ENCODE measurements at places on chromosomes 7 and 10. TPM values are rescaled to one million over a fixed set of nuclear protein-coding genes. Genes with fewer than 3 reads are reported as not detected.
A peak's percentile ranks its signal among the peaks of the same experiment; 100 is the strongest.

- DNase-seq: no peak
These were observed 55.1 kb upstream of the ZPBP start for GRCh38 chr7:50147951-50148808.

DNA sequence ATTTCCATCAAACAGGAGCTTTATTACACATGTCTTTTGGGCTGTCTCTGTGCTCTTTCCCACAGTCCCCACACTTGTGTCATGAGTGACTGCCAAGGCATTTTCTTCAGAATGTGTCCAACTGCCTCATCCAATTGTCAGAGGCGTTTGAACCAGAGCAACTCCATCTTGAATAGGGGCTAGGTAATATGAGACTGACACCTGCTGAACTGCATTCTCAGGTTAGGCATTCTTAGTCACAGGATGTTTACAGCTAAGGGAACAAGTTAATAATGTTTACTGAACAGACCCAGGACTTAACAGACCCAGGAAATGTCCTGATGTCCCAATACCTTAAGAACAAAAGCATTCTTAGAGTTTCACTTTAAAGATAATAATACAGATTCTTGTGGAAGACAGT lies 595.5 kb downstream of the REEP3 start:
- no peak for DNase-seq

DNA sequence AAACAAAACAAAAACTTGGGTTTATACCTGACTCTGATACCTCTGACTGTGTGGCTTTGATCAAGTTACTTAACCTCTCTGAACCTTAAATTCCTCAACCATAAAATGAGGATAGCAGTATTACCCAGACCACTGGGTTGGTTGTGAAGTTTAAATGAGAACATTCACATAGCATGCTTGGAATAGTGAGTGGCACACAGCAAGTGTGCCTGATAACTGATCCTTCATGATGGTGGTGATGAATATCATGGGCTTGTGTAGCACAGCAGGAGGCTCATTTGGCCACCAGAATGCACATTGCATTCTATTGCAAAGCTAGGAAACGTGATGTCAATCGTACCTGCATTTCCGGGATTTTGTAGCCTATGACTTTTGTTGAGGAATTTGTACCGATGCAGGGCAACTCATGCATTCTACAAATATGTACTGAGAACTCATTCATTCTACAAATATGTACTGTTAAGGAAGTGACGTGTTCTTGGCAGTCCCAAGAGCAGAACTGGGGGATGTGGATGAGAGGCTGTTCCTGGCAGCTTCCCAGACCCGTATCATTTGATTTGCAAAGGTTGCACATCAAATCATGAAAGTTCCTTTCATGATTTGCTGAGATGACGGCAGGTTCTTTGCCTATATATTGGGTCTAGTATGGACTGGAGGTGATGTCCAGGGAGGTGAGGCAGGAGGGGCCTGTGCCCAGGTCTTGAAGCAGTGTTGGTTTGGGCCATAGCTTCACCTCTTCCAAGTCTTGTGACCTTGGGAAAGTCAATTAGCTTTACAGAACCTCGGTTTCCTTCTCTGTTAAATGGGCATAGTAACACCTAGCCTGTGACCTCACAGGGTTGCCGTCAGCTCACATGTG lies 94.6 kb upstream of the SMNDC1 start:
- DNase-seq: no peak

DNA sequence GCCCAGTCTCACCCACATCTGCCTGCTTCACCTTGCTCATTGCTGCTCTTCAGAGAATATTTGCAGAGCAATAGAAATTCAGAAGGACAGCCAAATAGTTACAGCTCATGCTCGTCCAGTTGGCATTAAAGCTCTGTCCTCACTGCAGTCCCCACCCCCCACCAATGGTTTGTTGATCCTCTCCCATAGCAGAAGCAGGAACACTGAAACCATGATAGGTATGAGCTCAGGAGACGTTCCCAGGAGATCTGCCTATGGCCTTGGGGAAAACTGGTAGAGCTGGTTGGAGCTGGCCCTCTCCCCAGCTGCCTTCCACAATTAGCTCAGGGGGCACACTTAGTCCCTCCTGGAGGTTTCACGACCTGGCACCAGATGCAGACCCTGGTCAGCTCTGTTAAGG lies 68.6 kb upstream of the KMT2C start:
- DNase-seq: no peak

DNA sequence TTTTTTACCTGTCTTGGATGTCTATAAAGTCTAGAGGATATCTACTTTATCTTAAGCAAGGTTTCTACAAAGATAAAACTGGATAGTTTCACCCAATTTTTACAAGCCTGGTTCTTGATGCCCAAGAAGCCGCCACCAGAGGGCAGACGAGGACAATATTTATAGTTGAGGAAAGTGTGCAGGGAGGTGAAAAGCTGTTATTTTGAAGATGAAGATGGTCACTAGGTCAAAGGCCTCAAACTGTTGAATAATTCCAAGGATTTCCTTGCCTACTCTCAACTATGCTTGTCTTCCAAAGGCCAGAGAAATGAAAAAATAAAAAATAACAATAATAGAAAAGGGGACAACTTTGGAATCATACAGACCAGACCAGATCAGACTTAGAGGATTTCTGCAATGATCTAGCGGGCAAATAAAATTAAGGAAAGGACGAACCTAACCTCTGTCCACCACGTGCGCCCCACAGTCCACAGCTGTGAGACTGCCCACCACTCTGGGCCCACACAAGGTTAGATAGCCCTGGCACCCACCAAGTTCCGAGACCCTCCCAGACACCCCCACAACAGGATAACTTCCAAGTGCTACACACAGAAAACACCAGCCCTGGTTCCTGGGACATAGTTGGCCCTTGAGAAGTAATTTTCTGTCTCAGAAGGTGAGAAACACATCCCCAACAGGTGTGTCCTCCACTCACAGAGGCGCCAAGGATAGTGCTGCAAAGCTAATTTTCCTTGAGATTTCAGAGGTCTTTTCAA lies 2.8 kb downstream of the PKD1L1 start:
- DNase-seq: peak; percentile 82

GRCh38 chr7:7554021-7554432 lies 12.7 kb upstream of the MIOS start:
- DNase-seq: no peak

- DNase-seq: no peak
These were observed 34.3 kb upstream of the PHF14 start for GRCh38 chr7:10939237-10939910.

GRCh38 chr10:89163265-89163995 lies 43.7 kb downstream of the CH25H start:
- no peak for DNase-seq

GRCh38 chr7:46071076-46071475 lies 150.0 kb upstream of the IGFBP3 start:
- DNase-seq: no peak

DNA sequence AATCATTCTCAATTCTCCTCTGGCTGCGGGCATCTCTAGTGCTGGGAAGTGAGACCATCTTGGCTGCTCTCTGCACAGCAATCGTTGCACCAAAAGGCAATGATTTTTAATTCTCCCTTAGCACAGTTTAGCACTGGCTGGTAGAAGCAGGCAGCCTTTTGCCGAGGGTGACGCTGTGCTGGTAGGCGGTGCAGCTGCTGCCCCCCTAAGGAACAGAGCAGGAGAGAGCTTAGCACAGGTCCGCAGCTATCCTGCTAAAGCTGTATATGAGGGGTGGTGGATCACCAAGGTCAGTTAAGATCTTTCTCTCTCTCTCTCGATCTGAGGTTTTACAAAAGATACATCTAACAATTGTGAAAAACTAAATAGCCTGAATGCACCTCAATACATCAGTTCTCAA lies 390.1 kb downstream of the GATA3 start:
- no peak for DNase-seq

DNA sequence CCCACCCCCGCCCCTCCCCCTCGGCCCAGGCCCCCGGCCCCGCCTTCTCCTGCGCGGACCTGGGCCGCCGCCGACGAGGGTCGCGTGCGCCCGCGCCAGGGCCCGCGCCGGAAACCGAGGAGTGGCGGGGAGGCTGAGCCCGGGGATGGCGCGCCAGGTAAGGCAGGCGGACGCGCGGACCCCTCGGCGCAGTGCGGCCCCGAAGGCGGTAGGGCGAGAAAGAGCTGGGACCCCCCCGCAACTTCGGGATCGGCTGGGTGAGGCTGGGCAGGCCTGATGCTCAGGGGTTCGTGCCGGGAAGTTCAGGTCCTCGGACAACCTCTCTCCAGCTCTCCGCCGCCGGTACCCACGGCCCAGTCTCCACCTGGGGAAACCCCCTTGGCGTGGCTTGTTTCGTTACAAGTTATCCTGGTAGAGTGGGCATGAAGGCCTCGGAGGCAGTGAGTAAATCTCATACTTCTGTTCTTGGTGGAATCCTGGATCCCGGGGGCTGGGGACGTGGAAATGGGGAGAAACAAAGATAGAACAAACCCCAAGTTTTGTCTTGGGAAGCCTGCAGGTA lies 58.4 kb downstream of the ZNF467 start:
- peak; percentile 52 for DNase-seq

DNA sequence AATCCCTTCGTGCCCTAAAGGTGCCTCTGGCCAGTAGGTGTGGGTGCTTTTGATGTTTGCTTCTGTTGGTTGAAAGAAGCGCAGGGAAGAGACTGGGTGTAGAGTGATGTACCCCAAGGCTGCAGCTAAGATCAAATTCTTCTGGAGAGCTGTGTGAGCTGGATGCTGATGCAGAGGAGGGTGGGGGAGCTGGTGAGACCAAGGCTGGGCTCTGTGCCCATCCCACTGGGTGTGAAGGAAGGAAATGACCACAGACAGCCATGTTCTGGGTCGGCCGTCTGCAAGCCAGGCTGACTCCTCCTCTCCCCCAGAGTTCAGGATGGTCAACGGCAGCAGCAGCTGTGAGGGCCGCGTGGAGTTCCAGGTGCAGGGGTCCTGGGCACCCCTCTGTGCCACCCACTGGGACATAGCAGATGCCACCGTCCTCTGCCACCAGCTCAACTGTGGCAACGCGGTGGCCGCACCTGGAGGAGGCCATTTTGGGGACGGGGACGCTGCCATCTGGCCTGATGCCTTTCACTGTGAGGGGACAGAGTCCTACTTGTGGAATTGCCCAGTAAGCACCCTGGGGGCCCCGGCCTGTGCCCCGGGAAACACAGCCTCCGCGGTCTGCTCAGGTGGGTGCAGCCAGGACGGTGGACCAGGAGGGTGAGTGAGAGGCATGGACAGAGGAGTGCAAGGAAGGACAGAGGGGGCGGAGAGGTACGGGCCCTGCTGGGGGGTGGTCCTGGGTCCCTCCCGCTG lies 5.1 kb downstream of the SCART1 start:
- no peak for DNase-seq

- DNase-seq: no peak
These were observed 121.5 kb upstream of the DPP6 start for GRCh38 chr7:153930696-153931095.

- no peak for DNase-seq
These were observed 35.9 kb upstream of the ELMO1 start for GRCh38 chr7:37484426-37485073.

DNA sequence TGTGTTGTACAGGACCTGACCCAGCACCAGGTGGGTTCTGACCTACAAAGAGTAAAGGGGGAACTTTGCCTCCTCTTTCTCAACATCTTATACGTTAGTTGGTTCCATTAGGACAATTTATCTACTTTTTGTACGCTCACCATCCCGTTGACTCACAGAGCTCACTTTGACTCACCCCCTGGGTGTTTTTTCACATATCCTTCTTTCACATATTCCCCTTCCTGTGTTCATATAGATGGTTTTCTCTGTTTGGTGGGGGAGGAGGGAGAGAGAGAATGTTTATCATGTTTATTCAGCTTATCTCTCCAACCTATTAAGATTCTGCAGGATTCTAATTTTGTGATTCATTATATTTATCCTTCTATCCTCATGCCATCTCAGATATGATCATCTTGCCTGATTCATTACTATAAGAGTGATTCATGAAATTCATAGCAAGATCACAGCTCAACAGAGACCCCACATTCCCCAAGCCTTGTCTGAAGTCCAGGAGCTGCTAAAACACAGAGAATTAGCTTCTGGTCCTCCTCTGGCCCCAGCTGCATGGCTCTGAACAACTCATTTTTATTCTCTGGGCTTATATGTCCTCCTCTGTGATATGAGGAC lies 37.2 kb downstream of the PRSS2 start:
- no peak for DNase-seq

GRCh38 chr10:113096128-113096996 lies 146.3 kb downstream of the TCF7L2 start:
- no peak for DNase-seq

DNA sequence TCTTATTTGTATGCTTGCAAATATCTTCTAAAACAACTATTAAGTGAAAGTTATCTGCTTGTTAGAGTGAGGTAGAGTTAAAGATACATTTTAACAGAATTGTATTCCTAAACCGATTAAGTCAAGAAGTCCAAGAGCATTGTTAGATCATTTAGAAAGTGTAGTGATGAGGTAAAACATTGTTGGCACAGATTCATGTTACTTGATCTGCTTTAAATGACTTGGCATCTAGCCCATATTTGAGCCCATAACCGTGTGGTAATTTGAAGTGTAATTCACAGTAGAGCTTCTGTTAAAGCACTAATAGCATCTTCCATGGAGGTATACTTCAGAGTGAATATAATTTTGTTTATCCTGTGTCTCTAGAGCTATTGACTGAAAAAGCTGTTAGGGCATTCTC lies 62.1 kb downstream of the PTEN start:
- DNase-seq: no peak

- DNase-seq: no peak
These were observed 144.3 kb downstream of the TCERG1L start for GRCh38 chr10:131167036-131167860.

DNA sequence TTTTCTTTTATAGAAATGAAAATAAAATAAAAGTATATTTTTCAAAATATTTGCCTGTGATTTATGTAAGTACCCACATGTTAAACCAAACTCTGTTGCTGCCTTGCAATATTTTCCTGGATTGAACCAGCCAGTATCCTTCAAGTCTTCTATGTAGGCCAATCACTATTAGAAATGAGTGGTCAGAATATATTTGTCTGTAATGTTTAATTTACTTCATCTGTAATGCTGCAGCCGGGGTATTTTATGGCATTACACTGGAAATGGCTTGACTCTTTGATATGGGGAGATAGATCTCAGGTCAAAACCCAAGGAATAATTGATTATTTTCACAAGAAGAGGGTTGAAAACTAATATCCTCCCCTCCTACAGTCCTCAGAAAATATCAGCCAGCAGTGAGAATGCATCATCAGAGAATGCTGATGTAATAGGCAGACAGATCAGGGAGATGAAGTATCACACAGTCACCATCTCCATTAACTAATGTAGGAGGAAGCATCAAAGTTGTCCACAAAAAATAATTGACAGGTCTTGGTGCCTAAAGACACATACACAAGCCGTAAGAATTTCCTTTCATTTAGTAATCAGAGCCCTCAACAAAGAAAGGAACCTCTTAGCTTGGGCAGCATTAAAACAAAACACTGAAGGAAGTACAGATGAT lies 82.5 kb downstream of the VWDE start:
- no peak for DNase-seq

The GRM3 gene
- polyA plus RNA-seq: 0.03 TPM

The IL2RA gene
- 0.11 TPM for polyA plus RNA-seq

The PAX4 gene
- polyA plus RNA-seq: not detected

The EXOSC1 gene
- 34.5 TPM for polyA plus RNA-seq

The STOX1 gene
- 0.14 TPM for polyA plus RNA-seq

The DLX6 gene
- not detected for polyA plus RNA-seq

The TYW1B gene
- polyA plus RNA-seq: 1.0 TPM

The STAG3 gene
- 0.88 TPM for polyA plus RNA-seq

The PRLHR gene
- not detected for polyA plus RNA-seq

The LBX1 gene
- polyA plus RNA-seq: not detected

The CACNA2D1 gene
- polyA plus RNA-seq: 20.9 TPM

The TEX36 gene
- not detected for polyA plus RNA-seq
